ENCODE measurements at places on chromosomes 4 and X. TPM values are rescaled to one million over a fixed set of nuclear protein-coding genes. Genes with fewer than 3 reads are reported as not detected.

- DNase-seq, result no peak
These were observed 54.4 kb downstream of the FAM53A start for GRCh38 chr4:1629699-1630083.

DNA sequence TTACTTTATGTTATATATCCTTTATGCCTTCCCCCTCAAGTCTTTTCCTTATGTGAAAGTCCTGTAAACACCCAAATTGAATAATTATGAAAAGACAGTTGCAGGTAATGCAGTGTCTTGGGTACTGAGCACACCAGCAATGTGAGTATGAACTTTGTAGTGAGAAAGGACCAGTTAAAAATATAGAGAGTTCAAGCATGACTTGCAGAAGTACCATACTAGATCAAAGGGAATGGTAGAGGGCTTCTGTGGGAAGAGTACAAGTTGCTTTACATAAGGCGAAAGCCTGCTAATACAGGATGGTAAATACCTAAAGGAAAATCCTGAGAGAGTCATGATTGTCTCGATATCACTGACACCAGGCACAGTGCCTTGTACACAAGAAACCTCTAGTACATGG lies 25.7 kb downstream of the KIAA0232 start:
- no peak for DNase-seq

GRCh38 chrX:1002611-1003010 lies 209.8 kb downstream of the CRLF2 start:
- DNase-seq, result no peak

- no peak for DNase-seq
These were observed 1157.6 kb upstream of the TENM3 start for GRCh38 chr4:181085557-181085956.

DNA sequence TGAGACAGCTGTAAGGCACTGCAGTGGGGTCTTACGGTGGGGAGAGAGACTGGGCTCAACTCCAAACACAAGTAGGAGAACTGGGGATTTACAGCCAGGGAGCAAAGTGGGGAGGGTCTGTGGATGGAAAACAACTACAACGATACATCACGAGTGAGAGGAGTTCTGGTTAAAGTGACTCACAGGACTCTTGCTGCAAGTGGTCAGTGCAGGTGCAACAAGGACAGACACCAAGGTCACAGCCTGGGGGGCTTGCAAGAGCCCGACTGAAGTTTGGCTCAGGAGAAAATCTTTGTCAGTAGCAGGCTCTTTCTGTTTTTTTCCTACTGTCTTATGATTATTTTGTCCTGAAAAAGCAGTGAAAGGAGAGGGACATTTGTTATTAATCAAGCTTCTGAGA lies 10.1 kb upstream of the FAT1 start:
- DNase-seq, result no peak

The HOPX gene
- total RNA-seq, result not detected

- DNase-seq, result peak; percentile 32
These were observed 58.6 kb upstream of the PAGE1 start for GRCh38 chrX:49754233-49754857.

DNA sequence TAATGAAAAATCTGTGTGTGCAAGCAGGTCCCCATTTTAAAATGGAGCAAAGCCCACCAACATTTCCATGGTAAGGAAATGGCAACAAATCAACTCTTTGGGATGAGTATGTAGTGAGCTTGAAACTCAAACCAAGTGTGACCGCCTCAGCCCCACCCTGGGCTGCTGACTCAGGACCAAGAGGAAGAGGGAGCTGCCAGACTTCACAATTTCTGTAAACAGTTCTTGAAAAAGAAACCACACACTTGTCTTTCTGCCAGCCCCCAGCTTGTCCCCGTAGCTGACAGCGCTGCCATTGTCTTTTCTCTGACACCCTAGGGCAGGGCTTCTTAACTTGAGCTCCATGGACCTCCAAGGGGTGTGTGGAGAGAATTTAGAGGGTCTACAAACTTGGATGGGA lies 10.3 kb downstream of the RTL5 start:
- DNase-seq, result peak; percentile 70

The TEX13C gene
- total RNA-seq, result 0.28 TPM

The GPM6B gene
- total RNA-seq, result not detected

The NEIL3 gene
- 17.5 TPM for total RNA-seq

DNA sequence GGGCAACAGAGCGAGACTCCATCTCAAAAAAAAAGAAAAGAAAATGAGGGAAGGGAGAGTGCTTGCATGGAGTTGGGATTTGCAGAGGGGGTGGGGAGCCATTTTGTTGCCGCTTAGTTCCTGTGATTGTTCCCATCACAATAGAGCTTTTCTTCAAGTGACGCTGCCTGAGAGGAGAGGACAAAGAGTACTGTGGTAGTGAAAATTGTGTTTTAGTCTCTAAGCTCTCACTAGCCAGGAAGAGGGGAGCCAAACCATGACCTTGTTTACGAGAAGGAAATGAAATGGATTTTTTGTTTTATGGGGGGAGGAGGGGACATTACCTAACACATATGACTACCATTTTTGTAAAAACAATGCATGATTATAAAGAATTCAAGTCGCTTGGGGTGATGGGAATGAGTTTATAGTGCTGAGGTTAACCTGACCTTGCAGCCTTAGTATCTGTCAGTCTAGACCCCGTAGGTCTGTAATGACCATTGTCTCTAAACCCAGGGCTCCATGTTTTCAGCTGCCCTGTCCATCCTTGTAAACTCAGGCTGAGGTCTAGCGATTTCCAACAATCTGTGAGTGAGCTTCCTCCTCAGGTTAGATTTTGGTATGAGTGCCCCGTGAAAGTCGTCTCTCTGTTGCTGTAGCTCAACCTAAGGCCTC lies 18.8 kb downstream of the SRD5A3 start:
- DNase-seq, result no peak

The PRSS12 gene
- total RNA-seq, result 3.0 TPM

GRCh38 chrX:54193085-54193821 lies 10.2 kb upstream of the FAM120C start:
- DNase-seq, result no peak

DNA sequence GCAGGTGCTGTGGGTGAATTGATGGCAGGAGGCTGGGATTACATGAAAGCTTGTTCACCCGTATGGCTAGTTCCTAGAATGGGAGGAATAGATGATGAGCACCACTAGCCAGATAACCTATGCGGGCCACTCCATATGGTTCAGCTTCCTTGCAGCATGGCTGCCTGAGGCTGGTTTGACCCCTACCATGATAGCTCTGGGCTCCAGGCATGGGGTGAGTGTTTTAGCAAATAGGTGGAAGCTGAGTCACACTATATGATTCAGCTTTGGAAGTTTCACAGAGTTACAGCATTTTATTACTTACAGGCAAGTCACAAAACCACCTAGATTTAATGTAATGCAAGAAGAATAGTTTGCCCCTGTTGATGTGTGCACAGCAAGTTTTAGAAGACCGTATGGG lies 603.2 kb downstream of the STIM2 start:
- DNase-seq, result peak; percentile 63

The HTN1 gene
- not detected for total RNA-seq

GRCh38 chr4:58286335-58286734 lies 1176.2 kb upstream of the IGFBP7 start:
- no peak for DNase-seq

- peak; percentile 56 for DNase-seq
These were observed 153.0 kb upstream of the SCML1 start for GRCh38 chrX:17584248-17584681.

GRCh38 chr4:154435895-154436294 lies 55.7 kb downstream of the DCHS2 start:
- no peak for DNase-seq

GRCh38 chr4:7932287-7932686 lies 7.4 kb downstream of the AFAP1 start:
- DNase-seq, result no peak

The NLRP2B gene
- total RNA-seq, result not detected

The TCEANC gene
- 3.0 TPM for total RNA-seq

DNA sequence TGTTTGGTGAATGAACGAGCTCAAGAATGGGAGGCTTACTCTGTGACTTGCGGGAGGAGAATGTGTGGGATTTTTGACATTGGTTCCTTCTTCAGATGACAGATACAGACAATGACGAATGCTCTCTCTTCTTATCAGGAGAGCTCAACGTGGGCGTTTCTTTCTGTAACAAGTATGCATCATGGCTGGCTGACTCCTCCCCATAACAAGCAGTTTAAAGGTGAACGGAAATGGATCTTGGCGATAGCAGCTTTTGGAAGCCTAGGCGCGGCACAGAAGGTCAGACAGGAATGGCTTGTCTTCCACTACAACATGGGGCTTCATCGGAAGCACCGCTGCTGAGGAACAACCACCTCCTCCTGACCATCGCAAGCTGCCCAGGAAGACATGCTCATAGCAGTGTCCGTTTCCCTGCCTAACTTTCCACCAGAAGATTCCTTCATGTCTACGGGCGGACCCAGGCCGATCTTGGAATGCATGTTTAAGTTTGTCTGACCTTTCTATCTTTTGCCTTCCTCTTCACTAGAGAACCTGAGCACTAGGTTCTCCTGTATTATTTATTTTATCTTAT lies 18.3 kb upstream of the ACSL1 start:
- no peak for DNase-seq

DNA sequence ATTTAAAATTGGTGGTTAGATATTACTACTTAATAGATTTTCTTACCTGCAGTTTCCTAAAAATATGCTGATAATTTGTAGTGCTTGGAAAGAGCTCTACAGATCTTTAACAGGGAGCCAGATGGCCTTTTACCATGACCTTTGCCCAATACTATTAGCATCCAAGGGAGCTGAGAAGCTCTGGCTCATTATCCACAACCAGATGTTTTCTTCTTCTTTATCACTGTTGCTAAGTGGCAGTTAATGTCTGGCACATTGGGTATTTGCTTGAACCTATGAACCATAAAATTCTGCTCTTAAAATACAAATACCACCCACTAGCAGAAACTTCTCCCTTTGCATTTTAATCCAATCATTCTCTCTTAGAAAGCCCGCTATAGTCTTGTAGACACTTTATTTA lies 1480.3 kb downstream of the C4orf33 start:
- no peak for DNase-seq
